ELF-1 (cell line): ENCODE measurements at places on chromosomes 7 and 10.
A peak's percentile ranks its signal among the peaks of the same experiment; 100 is the strongest.

DNA sequence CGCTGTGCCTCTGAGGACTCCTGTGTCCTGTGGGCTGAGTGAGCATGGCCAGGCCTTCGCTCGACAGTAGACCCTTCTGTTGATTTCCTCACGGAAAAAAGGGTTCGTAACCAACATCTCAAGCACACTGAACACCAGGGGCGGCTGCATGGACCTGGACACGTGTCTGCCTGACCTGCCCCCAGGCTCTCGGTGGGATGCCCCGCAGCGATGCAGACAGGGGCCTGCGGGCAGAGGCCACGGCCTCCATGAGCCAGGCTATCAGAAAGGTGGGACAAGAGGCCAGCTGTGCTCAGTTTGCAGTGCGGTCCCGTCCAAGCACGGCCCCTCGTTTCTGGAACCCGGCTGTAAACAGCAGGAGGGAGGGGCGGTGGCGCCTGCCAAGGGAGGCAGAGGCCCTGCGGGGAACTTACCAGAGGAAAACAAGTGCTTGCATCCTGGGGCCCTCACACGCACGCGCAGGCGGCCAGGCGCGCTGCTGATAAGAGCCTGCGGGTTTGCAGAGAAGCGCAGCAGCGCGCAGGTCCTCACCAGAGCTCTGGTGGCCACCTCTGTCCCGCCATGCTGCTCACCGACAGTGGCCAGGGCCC lies 10.6 kb downstream of the GPR146 start:
- peak; percentile 89 for DNase-seq

GRCh38 chr10:11742009-11742778 lies at the start of gene ECHDC3:
ECHDC3 (plus strand) TSS chr10:11742382; CDS start chr10:11742577, 195 bp downstream.
- peak; percentile 74 for DNase-seq

DNA sequence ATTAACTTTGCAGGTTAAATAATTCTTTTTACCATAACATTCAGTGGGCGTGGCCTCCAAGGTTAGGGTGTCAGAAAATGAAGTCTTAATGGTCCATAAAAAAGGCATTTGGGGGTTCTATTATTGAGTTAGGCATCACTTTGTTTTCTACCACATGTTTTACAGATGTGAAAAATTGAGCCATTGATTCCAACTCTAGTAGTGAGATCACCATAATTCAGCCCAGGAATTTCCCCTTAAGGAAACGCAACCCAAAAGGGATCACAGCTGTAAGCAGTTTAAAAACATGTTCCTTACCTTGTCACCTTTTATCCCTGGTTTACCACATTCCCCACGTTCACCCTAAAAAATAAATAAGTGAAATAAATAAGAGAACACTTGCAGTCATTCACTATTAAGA lies 24.9 kb downstream of the COL28A1 start:
- no peak for DNase-seq

DNA sequence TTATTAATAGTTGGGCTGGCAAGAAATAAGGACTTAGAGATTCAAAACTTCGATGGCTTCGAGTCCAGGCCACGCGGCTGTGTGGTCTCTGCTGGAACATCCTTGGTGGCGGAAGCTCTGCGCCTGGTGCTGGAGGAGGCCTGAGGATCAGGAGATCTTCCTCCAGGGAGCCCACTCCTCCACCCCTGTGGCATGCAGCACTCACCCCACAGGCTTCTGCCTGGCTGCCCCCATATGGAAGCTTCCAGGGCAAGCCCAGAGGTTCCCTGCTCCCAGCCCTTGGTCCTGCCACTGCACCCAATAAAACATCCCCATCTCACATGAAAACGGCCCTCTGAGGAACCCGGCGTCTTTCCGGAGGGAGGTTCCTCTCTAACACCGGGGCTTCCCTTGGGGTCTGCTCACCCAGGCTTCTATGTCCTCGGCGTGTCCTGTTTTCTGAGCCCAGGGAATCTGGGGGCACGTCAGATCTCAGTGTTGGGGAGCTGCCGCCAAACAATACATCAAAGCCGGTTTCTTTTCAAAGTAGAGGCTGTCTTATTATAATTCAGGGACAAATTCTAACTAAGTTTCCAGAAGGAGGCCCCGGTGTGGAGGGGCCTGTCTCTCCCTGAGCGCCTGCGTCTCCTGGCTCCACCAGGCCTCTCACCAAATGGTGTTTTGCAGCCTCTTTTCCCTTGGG lies 32.4 kb downstream of the CALML3 start:
- DNase-seq, result no peak

GRCh38 chr10:48464871-48465736 lies 139.8 kb downstream of the ARHGAP22 start:
- DNase-seq, result peak; percentile 57

DNA sequence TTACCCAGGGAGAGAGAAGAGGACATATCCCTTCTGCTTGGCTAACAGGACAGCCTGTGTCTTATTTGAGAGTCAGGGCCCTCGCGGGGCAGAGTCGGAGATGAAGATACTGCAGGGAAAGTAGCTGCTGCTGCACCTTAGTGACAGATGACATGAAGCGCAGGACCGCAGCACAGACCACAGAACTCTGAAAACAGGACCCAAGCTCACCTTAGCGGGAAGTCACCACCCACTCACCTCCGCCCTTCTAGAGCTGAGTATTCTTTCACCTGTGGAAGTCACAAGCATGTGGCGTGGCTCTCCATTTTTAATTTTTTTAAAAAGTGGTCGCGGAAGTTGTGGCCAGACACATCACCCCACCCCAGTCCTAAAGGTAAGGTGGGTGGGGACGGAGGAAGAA lies 191.4 kb downstream of the FAM107B start:
- DNase-seq, result no peak

DNA sequence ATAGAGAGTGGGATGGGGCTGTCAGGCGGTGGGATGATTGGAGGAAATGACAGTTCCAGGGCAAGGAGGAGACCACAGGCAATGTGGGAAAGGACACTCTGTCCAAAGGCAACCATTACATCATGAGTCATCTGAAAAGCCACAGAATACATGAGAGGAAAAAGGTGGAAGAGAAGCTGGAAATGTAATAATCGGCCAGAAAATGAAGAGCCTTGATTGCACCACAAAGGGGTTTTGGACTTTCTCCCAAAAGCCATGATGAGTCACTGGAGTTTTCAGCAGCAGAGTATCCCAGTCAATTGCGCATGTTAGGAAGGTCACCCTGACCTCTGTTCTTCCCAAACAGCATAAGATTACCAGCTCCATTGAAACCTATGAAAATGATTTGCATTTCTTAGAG lies 222.0 kb downstream of the LHFPL3 start:
- DNase-seq, result no peak

GRCh38 chr10:28215930-28216329 lies 86.9 kb downstream of the MPP7 start:
- peak; percentile 14 for DNase-seq
